ENCODE measurements at places on chromosomes 4 and X. TPM values are rescaled to one million over a fixed set of nuclear protein-coding genes. Genes with fewer than 3 reads are reported as not detected.

- DNase-seq: no peak
These were observed 715.2 kb upstream of the AADAT start for GRCh38 chr4:170804930-170805329.

Gene LPAR4
- not detected for total RNA-seq

GRCh38 chr4:17662694-17663093, 48.3 kb downstream of the MED28 start:
- DNase-seq: no peak

GRCh38 chrX:22396408-22396807, 123.7 kb downstream of the CBLL2 start:
- no peak for DNase-seq

Gene VCX2
- total RNA-seq: not detected

- DNase-seq: no peak
These were observed 1859.6 kb downstream of the C4orf33 start for GRCh38 chr4:130955520-130955919.

DNA sequence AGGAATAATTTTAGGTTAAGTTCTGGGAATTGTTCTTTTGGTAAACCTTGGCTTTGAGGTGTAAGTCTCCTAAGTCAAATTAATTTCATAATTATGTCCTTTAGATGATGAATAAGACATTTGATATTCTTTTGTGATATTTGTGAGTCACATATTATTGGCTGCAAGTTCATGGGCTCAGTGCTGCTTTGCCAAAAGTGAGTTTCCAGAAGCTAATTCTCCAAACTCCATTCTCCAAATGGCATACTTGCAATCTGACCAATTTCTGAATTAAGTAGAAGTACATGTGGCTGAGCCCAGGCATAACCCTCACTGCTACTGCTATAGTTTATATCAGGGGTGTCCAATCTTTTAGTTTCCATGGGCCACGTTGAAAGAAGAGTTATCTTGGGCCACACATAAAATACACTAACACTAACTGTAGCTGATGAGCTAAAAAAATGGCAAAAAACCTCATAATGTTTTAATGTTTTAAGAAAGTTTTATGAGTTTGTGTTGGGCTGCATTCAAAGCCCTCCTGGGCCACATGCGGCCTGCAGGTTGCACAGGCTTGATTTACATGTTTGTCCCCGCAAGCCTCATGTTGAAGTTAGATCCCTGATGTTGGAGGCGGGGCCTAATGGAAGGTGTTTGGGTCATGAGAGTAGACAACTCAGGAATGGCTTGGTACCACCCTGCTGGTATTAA, 196.1 kb downstream of the ZNF330 start:
- no peak for DNase-seq

- DNase-seq: no peak
These were observed 80.3 kb downstream of the POU3F4 start for GRCh38 chrX:83588409-83588808.

GRCh38 chr4:19776021-19776459, 475.7 kb upstream of the SLIT2 start:
- DNase-seq: no peak
